ENCODE measurements at places on chromosomes 4 and X.
A peak's percentile ranks its signal among the peaks of the same experiment; 100 is the strongest.

DNA sequence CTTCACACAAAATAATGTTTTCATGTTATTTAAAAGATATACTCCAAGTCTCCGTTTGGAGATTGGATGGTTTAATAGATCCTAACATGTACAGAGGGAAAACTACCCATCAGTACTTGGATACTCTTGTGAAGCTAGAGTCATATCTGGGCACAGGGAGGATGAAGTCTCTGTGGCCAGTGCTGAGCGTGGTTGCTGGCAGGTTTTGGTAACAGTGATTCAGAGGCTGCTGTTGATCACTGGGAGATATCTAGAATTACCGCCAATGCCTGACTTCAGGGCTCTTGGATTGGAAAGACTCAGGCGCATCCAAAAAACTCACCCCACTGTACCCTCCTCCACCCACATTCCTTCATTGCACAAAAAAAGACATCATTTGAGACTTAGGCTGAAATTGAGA is 107.2 kb upstream of the PGRMC2 start:
- DNase-seq: peak; percentile 52

GRCh38 chr4:187798385-187798784 is 197.2 kb upstream of the ZFP42 start:
- no peak for DNase-seq

- DNase-seq: no peak
Observed at GRCh38 chr4:87005690-87006425, 71.0 kb downstream of the AFF1 start.

DNA sequence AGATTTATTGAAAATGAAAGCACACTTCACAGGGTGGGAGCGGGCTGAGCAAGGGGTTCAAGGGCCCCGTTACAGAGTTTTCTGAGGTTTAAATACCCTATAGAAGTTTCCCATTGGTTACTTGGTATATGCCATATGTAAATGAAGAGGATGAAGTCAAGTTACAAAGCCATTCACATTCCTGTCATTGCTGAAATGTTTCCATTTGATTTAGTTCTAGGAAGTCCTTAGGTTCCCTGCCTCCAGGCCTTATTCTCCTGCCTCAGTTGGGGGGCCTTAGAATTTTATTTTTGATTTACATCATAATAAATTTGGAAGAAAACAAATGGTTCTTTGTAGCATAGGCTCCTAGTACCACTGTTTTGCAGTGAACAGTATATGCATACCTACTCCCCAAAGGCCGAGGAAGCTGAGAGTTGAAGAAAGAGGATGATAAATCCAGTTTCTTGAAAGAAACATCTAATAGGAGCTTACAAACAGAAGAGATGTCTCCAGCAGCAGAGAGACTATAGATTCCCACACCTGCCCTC is 31.8 kb downstream of the SERTM2 start:
- no peak for DNase-seq

GRCh38 chr4:26860922-26861433 is 337 bp downstream of the STIM2 start:
- DNase-seq: peak; percentile 68

DNA sequence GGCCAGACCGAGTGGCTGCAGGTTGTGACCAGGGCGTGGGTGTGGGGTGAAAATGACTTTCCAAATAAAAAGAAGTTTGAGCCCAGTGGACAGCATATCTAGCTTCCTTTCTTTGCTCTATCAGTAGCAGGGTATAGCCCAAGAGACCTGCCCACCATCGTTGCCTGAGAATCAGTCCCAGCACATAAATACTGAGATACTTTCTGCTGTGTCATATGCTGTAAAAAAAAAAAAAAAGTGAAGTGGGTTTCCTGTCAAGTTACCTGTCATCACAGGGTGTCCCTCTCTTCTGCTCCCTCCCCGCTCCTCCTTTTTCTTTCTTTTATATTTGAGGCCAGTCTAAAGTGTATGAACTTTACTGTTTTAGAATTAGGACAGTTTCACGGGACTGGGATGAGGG is 330.3 kb upstream of the BOD1L1 start:
- no peak for DNase-seq

DNA sequence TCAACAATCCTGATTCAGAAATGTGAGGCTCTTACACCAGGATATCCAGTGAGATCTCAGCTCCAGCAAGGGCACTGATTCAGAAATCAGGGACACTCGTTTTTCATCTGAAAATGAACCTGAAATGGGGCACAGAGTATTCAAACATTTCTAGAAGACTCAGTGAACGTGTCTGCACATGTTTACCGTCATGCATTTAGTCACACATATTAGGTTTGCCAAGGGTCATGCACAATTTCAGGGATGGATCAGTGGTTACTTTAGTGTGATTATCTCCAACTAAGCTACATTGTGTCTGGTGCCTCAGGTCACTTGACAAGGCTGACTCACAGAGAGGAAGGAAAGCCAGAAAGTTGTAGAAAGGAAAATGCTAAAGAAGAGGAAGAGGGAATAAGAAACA is 33.6 kb upstream of the SPANXN2 start:
- DNase-seq: no peak

DNA sequence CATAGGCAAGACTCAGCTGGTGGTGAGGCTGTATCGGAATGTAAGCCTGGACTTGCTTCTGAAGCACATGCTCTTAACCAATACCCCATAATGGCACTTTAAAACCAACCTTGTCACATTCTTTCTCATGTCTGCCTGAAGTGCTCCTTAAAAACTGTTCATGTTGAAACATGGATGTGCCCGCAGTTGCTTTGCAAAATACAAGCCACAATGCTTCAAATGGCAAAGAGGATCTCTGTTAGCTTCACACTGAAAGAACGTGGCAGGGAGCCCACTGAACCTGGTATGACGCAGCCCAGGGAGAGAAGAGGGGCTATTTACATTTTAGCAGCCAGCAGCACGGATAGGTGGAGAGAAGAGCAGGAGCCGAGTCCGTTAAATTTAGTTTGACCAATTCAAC is 29.3 kb downstream of the SOD3 start:
- no peak for DNase-seq

DNA sequence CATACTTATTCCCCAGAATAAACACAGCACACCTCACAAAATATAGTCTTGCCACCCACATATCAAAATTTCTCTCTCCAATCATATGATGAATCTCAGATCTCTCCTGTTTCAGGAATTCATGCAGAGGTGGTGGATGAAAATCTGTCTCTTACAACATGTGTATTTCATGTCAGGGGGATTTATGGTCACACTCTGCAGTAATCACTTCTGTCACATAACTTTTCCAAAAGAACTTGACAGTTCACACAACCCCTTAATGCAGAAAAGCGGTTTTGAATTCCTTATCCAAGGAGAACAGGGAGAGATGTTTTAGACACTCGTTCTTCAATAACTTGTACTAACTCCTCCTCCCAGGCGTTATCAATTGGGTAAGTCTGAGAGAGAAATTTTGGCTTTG is 180.5 kb upstream of the ETNPPL start:
- DNase-seq: no peak

DNA sequence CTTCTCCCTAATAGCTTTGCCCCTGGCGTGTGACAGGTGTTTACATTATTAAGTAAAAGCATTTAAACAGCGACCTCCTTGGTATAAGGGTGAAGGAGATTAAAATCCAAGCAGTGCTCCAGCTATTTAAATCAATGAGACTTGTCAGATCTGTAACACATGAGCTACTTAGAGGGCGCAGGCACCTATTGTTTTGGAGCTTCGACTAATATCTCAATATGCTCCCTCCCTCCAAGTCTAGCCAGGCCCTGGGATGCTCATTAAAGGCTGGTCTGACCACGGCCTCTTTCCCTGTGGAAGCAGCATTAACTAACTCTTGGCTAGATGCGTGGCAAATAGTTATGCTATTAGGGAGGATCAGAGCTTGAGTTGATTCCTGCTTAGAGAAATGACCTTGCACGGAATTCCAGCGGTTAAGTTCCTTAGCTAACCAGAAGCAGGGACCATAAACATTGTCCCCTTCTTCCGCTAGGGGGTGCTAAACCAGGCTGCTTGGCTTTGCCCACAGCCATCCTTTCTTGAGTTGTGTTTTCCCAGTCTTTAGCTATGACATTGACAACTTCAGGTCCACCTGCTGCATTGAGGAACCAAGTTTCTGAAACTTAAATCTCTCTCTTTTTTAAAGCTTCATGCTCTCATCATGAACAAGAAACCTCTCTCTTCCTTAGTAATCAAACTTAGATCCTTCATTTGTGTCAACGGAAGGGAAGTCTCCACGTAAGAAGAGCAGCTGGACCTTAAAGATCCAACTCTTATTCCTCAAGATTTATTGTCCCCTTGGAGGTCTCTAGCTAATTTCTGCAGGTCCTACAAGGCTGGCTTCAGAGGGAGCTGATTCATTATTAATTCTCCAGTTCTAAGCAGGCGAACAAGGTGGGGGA is 80.7 kb upstream of the IGFBP7 start:
- DNase-seq: peak; percentile 26

- DNase-seq: no peak
Observed at GRCh38 chrX:17529151-17529745, 154.2 kb downstream of the NHS start.

- peak; percentile 9 for DNase-seq
Observed at GRCh38 chr4:107837776-107838618, 13.3 kb downstream of the SGMS2 start.

GRCh38 chr4:12041828-12042227 is 613.1 kb upstream of the HS3ST1 start:
- DNase-seq: no peak

GRCh38 chr4:156201050-156201449 is 247.4 kb upstream of the CTSO start:
- no peak for DNase-seq

DNA sequence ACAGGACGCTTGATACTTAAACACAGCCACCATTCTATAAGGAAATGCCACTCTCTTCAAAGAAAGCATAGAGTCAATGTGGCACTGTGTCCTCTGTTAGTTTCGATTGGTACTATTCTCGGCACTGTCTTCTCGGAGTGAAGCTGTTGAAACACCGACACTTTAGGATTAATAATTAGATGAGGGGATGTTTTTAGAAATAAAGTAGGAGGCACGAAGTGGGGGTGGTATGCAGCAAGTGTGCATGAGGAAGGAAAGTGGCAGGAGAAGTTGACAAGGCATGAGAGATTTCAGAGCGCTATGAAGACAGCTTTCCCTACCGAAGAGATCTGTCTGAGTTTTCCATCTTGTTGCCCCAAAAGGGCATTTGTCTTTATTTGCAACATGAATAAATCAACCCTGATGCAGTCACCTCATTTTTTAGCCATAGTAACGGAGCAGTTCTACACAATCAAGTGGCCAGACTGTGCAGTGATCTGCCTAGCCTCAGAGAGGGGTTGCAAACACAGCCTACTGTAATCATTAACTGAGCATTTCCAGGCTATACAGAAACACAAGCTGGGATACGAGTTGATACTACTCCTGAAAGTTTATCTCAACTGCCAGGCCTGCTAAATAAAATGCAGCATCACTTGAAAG is 8.3 kb downstream of the GPRIN3 start:
- no peak for DNase-seq

DNA sequence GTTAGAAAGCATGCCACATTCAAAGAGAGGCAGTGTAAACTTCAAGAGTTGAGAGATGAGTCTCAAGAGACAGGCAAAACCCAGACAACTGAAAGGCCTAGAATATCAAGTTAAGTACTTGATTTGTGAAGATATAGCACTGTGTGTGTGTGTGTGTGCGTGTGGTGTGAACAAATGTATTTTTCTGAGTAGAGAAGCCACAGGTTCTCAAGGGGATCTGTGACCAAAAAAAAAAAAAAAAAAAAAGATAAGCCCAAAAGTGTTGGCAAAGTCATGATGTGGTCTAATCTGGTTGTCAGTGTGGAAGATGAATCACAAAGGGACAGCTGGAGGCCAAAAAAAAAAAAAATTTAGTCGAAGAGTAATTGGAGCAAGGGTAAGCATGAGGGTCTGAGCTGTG is 3.9 kb downstream of the RIPPLY1 start:
- DNase-seq: peak; percentile 0

GRCh38 chrX:10178866-10179463 is 22.2 kb downstream of the CLCN4 start:
- DNase-seq: no peak

- DNase-seq: peak; percentile 56
Observed at GRCh38 chr4:33071535-33071934, 2351.4 kb downstream of the PCDH7 start.

DNA sequence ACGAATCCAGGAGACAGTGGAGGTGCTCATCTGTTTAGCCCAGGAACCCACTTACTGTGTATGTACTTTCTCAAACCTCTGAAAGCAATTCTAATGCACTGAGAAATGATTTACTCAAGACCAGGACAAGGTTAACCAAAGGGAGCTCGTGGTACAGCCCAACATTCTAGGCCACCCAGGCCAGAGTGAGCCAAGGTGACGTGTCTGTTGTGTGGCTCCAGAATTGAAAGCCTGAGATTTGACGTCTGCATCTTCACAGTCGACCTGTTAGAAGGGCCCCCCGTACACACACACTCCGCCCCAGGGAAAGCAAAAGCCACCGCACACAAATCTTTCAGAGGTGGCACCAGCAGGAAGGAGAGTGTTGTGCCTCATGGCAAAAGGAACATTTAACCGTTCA is 2.3 kb downstream of the MAP3K15 start:
- no peak for DNase-seq

DNA sequence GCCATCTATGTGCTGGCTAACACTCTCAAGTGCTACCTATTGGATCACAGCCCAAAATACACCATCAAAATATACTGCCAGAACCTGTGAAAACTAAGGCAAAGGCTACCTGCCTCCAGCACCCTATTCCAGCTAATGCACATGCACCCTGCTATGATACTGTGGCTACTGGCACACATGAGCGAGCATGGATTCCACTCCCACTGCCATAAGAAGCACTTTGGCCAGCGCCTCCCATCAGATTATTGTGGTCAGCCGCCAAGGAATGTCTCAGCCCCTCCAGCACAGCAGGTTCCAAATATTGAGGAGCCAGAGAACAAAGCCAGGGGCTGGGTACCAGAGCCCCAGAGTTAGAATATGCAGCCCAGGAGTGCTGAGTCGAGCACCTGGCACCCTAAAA is 32.5 kb upstream of the TMPRSS11F start:
- DNase-seq: no peak

- no peak for DNase-seq
Observed at GRCh38 chrX:83416273-83416672, 91.8 kb upstream of the POU3F4 start.

- DNase-seq: no peak
Observed at GRCh38 chr4:40800064-40800463, 50.3 kb downstream of the NSUN7 start.

GRCh38 chr4:20615486-20616260 is 84.6 kb upstream of the PACRGL start:
- DNase-seq: peak; percentile 38

GRCh38 chr4:115824630-115825029 is 711.2 kb upstream of the NDST4 start:
- DNase-seq: no peak

- DNase-seq: no peak
Observed at GRCh38 chrX:7889135-7889534, 38.1 kb downstream of the PNPLA4 start.

GRCh38 chr4:138181287-138181686 is 60.9 kb downstream of the SLC7A11 start:
- DNase-seq: peak; percentile 26

DNA sequence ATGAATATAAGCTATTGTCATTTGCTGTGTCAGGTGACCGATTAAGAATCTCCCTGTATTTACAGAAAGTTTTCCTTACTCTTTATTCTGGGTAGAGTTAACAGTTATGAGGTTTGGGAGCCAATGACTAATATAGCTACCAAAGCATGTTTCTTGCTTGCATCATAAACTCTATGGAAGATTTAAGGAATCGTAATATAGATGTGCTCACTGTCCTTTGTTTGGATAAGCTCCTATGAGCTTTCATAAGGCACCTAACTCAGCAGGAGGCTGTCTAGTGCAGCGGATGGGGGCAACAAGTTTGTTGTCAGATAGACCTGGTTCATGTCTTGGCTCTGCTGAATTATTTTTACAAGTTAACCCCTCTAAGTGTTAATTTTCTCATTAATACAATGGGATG is 75.0 kb upstream of the PAQR3 start:
- DNase-seq: no peak

Data from fibroblast of skin of right biceps (primary cell).